GM12864 (cell line): ENCODE measurements at places on chromosomes 11 and 22.

DNA sequence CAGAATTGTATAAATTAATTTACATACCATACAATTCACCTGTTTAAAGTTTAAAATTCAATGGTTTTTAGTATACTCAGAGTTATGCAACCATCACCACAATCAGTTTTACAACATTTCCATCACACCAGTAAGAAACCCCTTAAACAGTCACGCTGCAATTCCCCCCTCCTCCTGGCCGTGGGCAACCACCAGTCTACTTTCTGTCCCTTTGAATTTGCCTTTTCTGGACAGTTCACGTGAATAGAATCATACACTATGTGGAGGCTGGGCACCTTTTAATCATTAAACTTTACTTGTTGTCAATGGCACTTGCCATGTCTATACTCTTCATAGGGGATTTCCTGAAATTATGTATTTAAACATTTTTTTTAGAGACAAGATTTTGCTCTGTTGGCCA, 20.1 kb upstream of the SWAP70 start:
- no peak for DNase-seq

- DNase-seq, result no peak
Observed at GRCh38 chr11:68338051-68338780, 25.8 kb downstream of the LRP5 start.

GRCh38 chr11:127247261-127247851, 246.8 kb upstream of the KIRREL3 start:
- DNase-seq, result no peak

GRCh38 chr11:67302571-67303131, 679 bp upstream of the SSH3 start:
- no peak for DNase-seq

DNA sequence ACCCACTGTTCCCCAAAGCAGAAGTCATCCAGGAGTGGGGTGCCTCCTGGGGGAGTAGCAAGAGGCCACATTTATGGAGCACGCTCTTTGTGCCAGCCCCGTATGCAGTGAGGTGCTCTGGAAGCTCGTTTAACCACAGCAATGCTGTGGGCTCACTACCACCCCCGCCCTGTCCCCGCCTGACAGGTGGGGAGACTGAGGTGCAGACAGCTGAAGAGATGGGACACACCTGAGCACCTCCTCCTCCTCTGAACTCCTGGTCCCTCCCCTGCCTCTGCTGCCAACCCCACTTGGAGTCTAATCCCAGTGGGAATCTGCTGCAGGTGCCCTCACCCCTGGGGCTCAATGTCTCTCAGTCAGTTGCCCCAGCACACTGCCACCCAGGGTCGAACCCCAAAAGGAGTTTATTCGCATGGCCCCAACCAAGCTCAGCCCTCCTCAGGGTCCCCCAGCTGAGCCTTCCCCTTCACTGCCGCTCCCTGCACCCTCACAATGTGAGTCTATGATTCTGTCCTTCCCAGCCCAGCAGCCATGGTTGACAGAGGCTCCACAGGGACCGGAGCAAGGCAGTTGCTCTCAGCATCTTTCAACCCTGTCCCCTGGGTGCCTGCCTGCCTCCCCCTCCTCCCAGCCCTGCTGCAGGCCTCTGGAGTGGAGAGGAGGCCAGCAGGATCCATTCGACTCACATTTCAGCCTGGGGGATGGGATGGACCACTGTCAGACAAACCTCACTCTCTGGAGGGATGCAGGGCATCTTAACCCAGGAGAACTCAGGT, 13.3 kb upstream of the BCR start:
- no peak for DNase-seq

GRCh38 chr11:60500276-60500910, 7.8 kb downstream of the MS4A12 start:
- no peak for DNase-seq

DNA sequence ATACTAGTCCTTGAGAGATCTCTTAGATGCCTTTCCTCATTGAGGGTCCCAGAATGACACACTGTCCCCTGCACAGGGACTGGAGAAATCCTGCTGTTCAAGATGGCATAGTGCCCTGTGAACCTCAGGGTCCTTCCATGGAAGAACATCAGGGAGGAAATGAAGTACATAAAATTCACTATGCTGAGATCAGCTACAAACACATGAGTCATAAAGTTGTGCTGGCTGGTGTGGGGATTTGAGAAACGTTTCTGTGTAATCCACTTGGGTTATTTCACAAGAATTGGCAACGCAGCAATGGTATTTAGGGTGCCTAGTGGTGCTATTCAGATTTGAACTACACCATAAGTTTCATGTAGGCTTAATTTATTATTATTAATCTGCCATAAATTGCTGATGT, 174.4 kb downstream of the MAML2 start:
- DNase-seq, result no peak

- DNase-seq, result no peak
Observed at GRCh38 chr22:21738081-21738480, 2.5 kb upstream of the YPEL1 start.

DNA sequence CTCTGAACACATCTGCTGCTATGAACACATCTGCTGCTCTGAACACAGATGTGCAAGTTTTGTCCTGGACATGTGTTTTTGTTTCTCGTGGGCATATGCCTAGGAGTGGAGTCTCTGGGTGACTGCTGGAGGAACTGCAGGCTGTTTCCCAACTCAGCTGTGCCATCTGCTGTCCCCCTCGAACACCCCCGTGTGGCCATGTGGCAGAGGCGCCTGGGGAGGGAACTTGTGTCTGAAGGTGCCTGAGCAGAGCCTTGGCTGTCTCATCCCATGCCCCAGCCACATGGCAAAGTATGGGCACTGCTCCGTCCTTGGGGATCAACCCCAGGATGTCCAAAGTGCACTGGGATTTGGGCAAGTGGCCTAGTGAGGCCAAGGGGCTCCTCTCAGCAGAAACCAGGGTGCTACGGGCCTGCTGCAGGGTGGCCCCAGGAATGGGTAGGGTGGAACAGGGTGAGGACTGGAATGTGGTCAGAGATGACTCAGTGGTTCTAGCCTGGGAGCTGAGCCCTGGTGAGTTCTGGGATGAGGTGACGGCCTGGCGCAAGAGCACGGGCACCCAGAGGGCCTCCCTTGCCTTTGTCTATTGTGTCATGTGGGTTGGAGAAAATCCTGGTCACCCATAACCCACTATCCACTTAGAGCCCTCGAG, 14.7 kb downstream of the GATD1 start:
- DNase-seq, result no peak

- no peak for DNase-seq
Observed at GRCh38 chr11:47398551-47398950, 9.8 kb upstream of the SLC39A13 start.

GRCh38 chr11:132638423-132638822, 893.9 kb downstream of the OPCML start:
- no peak for DNase-seq

GRCh38 chr11:131598305-131598704, 227.9 kb downstream of the NTM start:
- no peak for DNase-seq

GRCh38 chr11:40280159-40281051, 1179.0 kb downstream of the LRRC4C start:
- no peak for DNase-seq

- DNase-seq, result no peak
Observed at GRCh38 chr22:48576333-48577013, 1251.2 kb downstream of the BRD1 start.

- DNase-seq, result no peak
Observed at GRCh38 chr11:126115816-126116331, 53.2 kb upstream of the CDON start.

DNA sequence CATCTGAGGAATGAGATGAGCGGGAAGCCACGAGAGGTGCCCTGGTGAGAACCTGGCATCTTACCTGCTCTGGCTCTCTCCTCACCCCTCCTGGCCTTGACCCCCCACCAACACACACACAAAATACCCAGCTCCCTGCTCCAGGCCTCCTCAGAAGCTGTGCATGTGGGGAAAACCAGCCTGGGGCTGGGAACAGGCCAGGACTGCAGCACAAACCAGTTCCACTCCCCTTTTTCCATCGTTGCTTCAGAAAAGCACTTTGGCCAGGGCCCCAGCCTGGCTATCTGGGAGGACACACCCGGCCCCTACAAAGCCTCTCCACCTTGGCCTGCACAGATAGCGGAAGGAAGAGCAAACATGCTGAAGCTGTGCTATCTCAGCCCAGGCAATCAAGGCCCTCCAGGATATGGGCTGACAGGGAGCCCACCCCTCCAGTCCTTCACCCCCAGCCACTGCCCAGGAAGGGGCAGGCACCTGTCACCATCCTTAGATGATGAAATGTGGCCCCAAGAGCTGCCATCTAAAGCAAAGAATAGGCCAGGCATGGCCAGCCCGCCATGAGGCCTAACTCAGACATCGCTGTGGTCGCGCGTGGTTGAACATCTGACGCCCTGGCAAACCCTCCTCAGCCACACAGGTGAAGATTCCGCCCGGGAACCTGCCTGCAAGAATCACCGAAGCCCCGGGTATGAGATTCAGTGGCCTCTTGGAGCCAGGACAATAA, 35.4 kb downstream of the PISD start:
- DNase-seq, result no peak

- no peak for DNase-seq
Observed at GRCh38 chr22:37278261-37278660, 4.0 kb upstream of the CYTH4 start.

DNA sequence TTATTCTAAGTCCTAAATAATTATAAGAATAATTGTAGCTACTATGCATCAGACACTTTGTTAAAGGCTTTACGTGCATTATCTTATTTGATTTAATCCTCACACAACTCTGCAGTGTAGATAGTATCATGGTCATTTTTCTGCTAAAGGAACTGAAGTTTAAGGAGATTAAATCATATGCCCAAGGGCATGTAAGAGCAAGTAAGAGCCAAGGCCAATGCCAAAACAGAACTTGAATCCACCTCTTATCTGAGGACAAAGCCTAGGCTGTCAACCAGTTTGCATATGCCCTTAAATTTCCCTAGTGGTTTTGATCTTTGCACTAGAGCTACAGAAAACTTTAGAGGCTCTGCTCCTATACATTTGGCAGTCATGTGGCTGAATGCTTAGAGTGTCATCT, 65.6 kb upstream of the OR5AK2 start:
- DNase-seq, result no peak

- no peak for DNase-seq
Observed at GRCh38 chr22:37894939-37895670, 11.0 kb upstream of the MICALL1 start.

GRCh38 chr22:19868333-19868732, 13.7 kb upstream of the GNB1L start:
- DNase-seq, result no peak

DNA sequence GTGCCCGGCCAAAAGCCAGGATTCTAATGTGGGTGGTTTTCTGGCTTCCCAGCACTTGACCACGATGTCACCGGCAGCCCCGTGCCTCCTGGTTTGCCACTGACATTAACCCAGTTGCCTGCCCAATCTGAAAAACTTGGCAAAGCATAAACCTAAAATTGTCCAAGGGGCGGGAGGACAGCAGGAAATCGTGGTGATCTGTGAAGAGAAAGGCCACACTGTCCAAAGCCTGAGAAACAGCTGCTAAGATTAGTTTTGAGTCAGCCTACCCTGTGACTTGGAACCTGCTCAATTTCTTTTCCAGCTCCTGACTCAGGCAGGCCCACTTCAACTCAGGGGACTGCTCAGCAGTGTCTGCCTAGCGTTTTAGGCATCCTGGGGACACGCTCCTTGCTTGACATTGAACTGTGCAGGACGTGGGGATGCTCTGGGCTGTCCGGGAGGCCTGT, 8.2 kb upstream of the F2 start:
- DNase-seq, result no peak

GRCh38 chr22:19798891-19799293, 38.3 kb downstream of the TBX1 start:
- no peak for DNase-seq
